ENCODE measurements at places on chromosomes 2 and 18.

GRCh38 chr18:76553715-76554546 lies 58.9 kb upstream of the ZNF516 start:
- no peak for DNase-seq

GRCh38 chr2:224142397-224143312 lies 103.6 kb upstream of the SERPINE2 start:
- DNase-seq: no peak

GRCh38 chr18:31819106-31819924 lies 58.6 kb upstream of the SLC25A52 start:
- no peak for DNase-seq

DNA sequence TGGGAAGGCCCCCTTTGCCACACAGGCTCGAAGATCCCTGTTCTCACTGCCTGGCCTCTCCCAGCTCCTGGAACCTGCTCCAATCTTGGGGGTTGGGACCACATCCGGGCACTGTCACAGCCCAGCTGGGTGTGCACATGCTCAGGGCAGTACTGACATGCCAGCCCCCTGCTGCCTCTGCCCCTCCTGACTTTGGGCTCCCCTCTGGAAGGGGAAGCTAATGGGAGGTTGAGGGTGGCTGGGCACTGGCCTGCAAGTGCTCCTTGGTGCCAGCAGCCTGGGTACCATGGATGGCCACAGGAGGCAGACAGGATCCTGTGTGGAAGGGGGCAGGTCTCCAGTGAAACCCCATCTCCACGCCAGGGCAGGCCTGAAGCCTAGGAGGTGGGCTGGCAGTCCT lies 126.1 kb upstream of the NOL4 start:
- no peak for DNase-seq

GRCh38 chr18:54359233-54359632 lies 1.5 kb downstream of the C18orf54 start:
- no peak for DNase-seq

- DNase-seq: no peak
Observed at GRCh38 chr2:215405722-215406581, 29.9 kb downstream of the FN1 start.

DNA sequence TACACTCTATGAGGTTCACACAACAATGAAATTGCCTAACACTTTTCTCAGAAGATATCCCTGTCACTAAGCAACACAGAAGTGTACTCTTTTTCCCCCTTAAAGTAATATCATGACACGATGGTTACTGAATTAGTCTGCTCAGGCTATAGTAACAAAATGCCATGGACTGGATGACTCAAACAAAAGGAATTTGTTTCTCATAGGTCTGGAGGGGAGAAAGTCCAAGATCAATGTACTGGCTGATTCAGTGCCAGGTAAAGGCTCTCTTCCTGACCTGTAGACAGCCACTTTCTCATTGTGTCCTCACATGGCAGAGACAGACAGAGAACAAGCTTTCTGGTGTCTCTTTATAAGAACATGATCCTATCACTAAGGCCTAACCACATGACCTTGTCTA lies 211.9 kb downstream of the RBM43 start:
- no peak for DNase-seq

Measured in sigmoid colon (tissue), 7 donors.